ENCODE measurements at places on chromosomes 7 and 10. TPM values are rescaled to one million over a fixed set of nuclear protein-coding genes. Genes with fewer than 3 reads are reported as not detected.

DNA sequence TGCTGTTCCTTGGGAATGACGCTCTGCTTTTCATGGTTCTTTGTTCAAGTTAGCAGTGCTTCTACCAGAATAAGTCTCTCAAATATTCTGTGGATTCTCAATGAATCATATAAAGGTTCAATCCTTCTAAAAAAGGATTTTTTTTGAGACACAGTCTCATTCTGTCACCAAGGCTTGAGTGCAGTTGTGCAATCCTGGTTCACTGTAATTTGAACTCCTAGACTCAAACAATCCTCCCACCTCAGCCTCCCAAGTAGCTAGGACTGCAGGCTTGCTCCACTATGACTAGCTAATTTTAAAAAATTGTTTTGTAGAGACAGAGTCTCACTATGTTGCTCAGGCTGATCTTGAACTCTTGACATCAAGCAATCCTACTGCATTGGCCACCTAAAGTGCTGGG is 64.9 kb upstream of the RELN start:
- DNase-seq, result no peak

GRCh38 chr10:16646181-16647059 is 124.7 kb upstream of the C1QL3 start:
- no peak for DNase-seq

GRCh38 chr10:101222683-101223273 is 6.5 kb downstream of the LBX1 start:
- DNase-seq, result no peak

GRCh38 chr10:35789996-35790395 is 147.9 kb upstream of the FZD8 start:
- DNase-seq, result no peak

DNA sequence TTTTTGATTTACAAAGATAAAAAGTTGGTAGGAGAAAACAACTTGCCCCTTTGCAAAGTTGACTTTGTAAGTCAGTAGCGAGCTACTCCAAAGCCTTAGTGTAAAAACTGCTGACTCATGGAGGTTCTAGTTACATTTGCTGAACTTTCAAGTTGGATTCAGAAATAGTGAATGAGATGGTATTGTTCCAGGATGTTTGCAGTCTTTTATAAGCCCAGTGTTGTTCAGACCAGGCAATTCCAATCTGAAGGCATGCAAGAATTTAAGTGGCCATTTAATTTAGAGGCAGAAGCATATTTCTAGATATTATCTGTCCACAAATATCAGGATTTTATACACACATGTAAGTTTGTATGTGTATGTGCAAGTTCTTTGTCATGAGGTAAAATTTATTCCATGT is 21.6 kb downstream of the TES start:
- DNase-seq, result no peak

- no peak for DNase-seq
These were observed 433.6 kb downstream of the ACTR3B start for GRCh38 chr7:153193144-153193595.

DNA sequence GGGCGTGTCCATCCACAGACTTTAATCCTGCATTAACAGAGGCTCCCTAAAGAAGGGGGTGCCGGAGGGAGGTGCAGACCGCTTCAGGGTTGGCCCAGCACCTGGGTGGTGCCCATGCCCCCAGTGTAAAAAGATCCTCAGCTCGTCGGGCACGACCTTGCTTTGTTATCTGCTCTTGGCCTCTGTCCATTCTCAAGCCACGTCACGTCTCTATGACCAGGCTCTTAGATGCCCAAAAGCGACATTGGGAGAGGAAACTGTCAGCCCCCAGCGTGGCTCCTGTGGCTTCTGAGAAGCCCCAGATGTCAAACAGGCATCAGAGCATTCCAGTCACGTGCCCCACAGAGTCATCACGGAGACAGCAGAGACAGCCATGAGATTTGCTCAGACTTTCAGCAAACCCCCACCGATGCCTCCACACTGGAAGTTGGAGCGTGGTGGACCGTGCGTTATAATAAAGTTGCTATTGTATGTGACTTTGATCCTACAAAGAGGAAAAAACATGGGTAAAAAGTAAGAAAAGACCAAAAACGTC is 55.5 kb downstream of the PTPRN2 start:
- no peak for DNase-seq

- DNase-seq, result no peak
These were observed 17.2 kb downstream of the SAP25 start for GRCh38 chr7:100556541-100556940.

GRCh38 chr10:75097666-75098285 is 13.7 kb upstream of the SAMD8 start:
- no peak for DNase-seq

- DNase-seq, result no peak
These were observed 9.6 kb downstream of the CCL26 start for GRCh38 chr7:75762350-75762917.

DNA sequence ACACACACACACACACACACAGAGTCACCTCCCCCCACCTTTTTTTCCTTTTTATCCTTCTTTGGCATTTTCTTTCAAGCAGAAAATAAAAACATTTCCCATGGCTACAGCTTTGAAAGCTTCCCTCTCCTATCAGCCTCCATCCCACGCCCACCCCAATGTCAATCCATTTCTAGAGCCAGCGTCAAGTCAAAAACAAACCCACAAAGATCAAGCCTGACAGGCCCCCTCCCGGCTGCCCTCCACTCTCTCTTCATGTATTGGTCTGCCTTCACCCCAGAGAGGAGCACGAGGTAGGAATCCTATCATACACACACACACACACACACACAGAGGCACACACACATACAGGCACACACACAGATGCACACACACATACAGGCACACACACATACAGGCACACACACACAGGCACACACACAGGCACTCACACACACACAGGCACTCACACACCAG is 8.0 kb upstream of the TNRC18 start:
- no peak for DNase-seq

DNA sequence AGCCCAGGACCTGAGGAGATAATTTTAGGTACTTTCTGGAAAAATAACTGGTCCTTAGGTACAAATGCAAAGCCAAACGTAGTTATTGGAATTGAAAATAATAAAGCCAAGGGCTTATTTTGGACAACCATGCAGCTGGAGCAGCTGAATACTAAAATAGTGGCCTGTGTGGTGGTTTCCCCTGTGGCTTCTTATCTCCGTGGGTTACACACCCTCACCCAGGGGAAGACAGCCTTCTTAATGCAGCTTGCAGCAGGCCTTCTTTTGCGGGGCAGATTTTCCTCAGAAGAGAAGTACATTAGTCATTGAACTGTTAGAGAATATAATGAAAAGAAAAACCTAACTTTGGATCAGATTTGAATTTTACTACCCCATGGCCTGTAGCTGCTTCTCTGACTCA is 133.5 kb downstream of the ST7 start:
- DNase-seq, result no peak

- no peak for DNase-seq
These were observed 45.4 kb downstream of the RBM17 start for GRCh38 chr10:6134099-6134823.

DNA sequence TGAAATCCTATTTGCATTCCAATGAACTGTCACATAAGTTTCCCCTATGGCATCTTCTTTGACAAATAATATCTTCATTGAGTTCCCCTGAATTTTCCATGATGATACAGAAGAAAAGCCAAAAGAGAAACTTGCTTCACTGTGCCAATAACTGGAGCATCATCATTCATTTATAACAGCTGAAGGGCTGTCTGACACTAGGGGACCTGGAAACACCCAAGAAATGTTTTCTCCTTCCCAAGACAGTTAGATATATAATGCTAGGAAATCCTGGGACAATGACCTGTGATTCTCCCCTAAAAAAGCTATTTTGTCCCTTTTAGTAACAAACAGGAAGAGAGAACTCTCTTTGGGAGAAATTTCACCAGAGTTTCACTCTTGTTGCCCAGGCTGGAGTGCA is 133.6 kb downstream of the SEMA3C start:
- no peak for DNase-seq

GRCh38 chr10:128287921-128288320 is 161.7 kb upstream of the MKI67 start:
- no peak for DNase-seq

GRCh38 chr7:50266635-50267386 is 37.7 kb upstream of the IKZF1 start:
- DNase-seq, result no peak

GRCh38 chr10:87966459-87966858 is 103.0 kb downstream of the PTEN start:
- DNase-seq, result no peak

DNA sequence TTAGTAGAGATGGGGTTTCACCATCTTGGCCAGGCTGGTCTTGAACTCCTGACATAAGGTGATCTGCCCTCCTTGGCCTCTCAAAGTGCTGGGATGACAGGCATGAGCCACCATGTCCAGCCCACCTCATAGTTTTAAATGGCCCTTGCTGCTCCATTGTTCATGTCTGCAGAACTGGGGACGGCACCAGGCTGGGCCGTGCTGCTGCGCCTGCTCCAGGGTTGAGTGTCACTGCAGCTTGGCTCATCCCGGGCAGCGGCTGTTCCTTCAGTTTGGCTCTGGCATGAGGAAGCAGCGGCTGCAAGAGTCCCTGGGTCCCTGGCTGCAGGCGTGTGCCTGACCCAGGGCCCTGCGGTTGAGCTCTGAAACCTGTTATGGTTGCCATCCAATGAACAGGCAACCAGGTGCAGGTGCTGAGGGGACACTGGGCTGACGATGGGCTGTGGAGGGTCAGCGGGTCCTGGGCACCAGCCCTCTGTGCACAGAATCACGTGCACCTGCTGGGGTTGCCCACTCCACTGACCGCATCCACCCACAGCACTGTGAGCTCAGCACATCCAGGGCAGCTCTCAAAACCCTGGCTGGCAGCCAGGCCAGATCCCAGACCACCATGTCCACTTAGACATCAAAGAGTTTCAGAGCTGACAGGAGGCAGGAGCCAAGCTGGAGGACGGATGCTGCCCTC is 70.2 kb upstream of the PPP2R2D start:
- DNase-seq, result no peak

DNA sequence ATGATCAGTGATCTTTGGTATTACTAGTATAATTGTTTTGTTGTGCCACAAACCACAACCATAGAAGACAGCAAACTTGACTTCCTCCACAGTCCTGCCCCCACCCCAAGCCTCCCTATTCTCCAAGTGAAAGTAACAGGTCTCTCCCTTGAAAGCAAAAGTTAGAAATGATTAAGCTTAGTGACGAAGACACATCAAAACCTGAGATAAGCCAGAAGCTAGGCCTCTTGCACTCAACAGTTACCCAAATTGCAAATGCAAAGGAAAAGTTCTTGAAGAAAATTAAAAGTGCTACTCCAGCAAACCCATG is 7.5 kb downstream of the SAR1A start:
- no peak for DNase-seq

DNA sequence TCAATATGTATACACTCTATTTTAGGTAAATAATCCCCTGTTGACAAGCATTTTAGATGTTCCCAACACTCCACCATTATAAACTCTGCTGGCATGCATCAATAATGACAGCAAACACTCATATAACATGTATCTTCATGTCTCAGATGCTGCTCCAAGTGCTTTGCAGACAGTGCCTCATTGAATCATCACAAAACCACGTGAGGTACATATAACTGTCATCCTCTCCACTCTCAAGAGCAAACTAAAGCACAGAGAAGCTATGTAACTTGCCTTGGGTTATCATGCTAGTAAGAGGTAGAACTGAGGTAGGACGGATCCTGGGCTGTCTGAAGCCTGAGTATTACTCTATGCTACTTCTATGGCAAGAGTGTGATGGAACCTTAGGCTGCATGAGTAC is 72.5 kb upstream of the GSDME start:
- DNase-seq, result no peak

- DNase-seq, result no peak
These were observed 84.4 kb downstream of the RUNDC3B start for GRCh38 chr7:87712571-87712970.

- no peak for DNase-seq
These were observed 54.9 kb downstream of the PTEN start for GRCh38 chr10:87918254-87918859.

DNA sequence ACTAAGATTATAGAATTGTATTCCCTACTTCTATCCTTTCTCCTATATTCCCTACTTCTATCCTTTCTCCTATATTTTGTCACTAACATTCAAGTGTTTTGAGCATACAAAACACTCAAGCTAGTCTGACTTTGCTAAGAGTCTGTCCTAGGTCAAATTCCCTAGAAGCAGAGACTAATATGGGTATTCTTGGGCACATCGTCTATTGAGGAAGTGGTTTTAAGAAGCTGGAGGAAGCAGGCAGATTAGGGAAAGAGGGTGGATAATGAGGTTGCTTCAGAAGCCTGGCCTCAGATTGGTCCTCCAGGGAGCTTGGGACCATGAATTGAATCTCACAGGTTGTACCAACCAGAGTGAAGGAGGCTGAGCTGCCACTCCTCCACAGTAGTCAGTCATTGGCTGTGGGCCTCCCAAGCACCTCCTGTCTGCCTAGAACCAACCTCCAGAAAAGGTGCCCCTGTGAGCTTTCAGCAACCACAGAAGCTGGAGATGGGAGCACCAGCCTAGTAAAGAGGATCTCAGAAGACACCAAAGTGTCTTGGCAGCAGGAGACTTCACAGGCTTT is 295.9 kb upstream of the PHF14 start:
- no peak for DNase-seq

DNA sequence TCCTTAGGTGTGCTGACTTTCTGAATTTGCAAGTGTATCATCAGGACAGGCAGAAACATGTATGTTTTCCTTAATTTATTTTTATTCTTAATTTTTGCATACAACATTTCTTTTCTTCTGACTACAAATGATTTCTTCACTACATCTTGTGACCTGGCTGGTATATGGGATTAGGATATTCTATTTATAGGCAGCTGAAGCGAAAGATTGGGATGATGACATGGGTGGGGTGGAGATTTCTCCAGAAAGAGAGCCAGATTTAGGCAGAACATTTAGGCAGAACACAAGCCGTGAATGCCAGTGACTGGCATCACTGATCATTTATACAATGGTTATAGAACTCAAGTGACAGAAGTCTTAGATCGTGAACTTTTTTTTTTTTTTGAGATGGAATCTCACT is 256.7 kb downstream of the KLF6 start:
- no peak for DNase-seq

GRCh38 chr10:127907411-127908105 is 655 bp downstream of the PTPRE start:
- DNase-seq, result no peak

DNA sequence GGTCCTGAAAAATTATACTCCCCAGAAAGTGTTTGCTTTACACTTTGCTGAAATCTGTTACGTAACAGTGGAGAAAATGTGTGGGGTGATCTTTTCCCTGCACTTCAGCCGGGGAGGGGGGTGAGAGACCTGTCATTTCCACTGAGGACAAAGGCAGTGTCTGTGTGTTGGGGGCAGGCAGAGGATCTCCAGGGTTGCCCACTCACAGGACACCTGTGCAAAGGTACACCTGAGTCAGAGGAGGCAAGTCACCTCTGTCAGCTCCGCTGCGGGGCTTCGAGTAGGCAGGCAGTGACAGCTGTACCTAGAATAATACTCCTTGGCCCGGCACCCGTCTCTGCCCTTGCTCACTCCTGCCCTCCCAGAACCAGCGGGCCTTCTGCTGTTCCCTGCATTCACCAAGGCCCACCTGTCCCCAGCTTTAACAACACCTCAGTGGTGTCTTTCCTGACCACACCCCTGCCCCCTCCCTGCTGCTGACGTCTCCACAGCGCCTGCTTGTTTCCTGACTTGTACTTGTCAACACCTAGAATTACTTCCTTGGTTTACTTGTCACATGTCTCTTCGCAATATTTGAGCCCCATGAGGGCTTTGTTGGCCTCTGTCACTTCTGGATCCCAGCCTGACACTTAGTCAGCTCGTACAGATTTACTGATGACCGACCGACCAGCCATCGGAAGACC is 159.2 kb downstream of the NEURL1 start:
- DNase-seq, result no peak

Gene TRIM56
- 57.3 TPM for total RNA-seq

Gene NPTX2
- total RNA-seq, result 12.5 TPM

Gene POM121C
- total RNA-seq, result 69.6 TPM

Gene BNIP3
- total RNA-seq, result 21.5 TPM

Gene POLR3A
- 20.6 TPM for total RNA-seq
